ENCODE measurements at places on chromosomes 3 and 15. TPM values are rescaled to one million over a fixed set of nuclear protein-coding genes. Genes with fewer than 3 reads are reported as not detected.
A peak's percentile ranks its signal among the peaks of the same experiment; 100 is the strongest.

GRCh38 chr3:183618542-183618941, 16.9 kb upstream of the KLHL24 start:
- no peaks in the 10 kb centered on the region for H3K36me3 ChIP-seq
- H3K4me1 ChIP-seq: no peaks in the 10 kb centered on the region
- H3K27ac ChIP-seq: no peak overlapping the region
- no peaks in the 10 kb centered on the region for H3K27me3 ChIP-seq
- no peak overlapping the region for H3K4me3 ChIP-seq
- DNase-seq: no peak

Gene ATG3
- total RNA-seq: 52.0 TPM

Gene UBXN7
- total RNA-seq: 19.0 TPM

DNA sequence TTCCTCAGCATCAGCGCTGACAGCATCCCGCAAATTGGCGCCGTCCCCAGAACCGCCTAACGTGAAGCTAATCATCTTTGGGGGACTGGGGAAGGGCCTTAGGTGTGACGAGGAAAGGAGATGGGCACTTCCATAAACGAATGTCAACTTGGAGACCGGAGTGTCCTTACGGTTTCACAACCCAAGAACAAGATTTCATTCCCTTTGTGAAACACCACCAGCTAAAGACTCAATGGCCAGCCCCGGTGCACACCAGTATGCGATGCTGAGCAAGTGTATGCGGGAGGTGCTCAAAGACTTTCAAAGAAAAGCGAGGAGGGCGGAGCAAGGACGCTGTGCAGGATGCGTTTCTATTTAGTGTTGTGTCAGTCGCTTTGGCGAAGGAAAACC, 759 bp upstream of the TTBK2 start:
- H3K4me3 ChIP-seq: peak overlapping the region; percentile 96
- peak; percentile 26 for DNase-seq
- H3K36me3 ChIP-seq: no peaks in the 10 kb centered on the region
- peak overlapping the region; percentile 92 for H3K27ac ChIP-seq
- peaks cover 7% of the 10 kb centered on the region for H3K4me1 ChIP-seq

- H3K27me3 ChIP-seq: no peaks in the 10 kb centered on the region
- no peak for DNase-seq
- no peaks in the 10 kb centered on the region for H3K4me1 ChIP-seq
- H3K4me3 ChIP-seq: no peak overlapping the region
- no peak overlapping the region for H3K27ac ChIP-seq
These were observed 293.7 kb upstream of the TRIM42 start for GRCh38 chr3:140384028-140384771.

DNA sequence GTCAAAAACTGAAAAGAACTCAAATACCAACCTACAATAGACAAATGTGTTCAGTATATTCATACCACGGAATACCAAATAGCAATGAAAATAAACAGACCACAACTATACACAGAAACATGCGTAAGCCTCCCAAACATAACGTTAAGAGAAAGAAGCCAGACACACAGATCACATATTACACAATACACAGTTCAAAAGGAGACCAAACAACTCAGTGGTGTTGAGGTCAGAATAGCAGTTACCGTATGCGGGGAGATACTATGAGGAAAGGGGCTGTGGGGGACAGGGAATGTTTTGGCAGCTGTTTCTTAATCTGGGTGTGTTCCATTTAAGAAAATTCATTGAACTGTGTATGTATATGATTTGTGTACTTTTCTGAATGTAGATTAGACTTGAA, 6.6 kb downstream of the OSBPL10 start:
- no peak overlapping the region for H3K27ac ChIP-seq
- peaks cover 13% of the 10 kb centered on the region for H3K4me1 ChIP-seq
- no peaks in the 10 kb centered on the region for H3K27me3 ChIP-seq
- DNase-seq: no peak
- H3K36me3 ChIP-seq: no peaks in the 10 kb centered on the region
- H3K4me3 ChIP-seq: no peak overlapping the region

DNA sequence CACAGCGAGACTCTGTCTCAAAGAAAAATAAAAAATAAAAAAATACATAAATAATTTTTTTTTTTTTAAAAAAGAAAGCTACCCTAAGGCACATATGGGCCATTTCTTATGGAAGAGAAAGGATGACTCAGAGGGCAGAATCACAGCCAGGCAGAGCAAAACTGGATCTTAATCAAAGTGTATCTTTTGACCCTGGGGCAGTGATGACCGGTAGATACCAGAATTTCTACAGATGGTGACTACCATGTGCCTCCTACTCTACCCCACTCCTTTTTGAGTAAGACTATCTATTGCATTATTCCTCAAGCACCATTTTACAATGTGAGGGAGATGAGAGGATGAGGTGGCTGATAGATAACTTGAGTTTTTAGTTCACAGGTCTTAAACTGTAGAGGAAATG, 26.0 kb downstream of the TARS3 start:
- no peaks in the 10 kb centered on the region for H3K27me3 ChIP-seq
- no peak overlapping the region for H3K4me3 ChIP-seq
- H3K4me1 ChIP-seq: no peaks in the 10 kb centered on the region
- H3K27ac ChIP-seq: no peak overlapping the region
- H3K36me3 ChIP-seq: peaks cover 17% of the 10 kb centered on the region

GRCh38 chr3:184050217-184050847, 2.5 kb upstream of the HTR3C start:
- no peaks in the 10 kb centered on the region for H3K4me1 ChIP-seq
- H3K36me3 ChIP-seq: no peaks in the 10 kb centered on the region
- no peaks in the 10 kb centered on the region for H3K27me3 ChIP-seq

GRCh38 chr3:49869525-49870126, at the start of gene CAMKV:
CAMKV (minus strand) TSS chr3:49869906; CDS start chr3:49862388, 7,518 bp downstream.
- DNase-seq: no peak
- H3K27me3 ChIP-seq: peaks cover 38% of the 10 kb centered on the region
- H3K27ac ChIP-seq: no peak within 1 kb of the TSS
- peaks cover 10% of the 10 kb centered on the region for H3K4me1 ChIP-seq
- peak within 1 kb of the TSS; percentile 13 for H3K4me3 ChIP-seq
- H3K36me3 ChIP-seq: no peaks in the 10 kb centered on the region

DNA sequence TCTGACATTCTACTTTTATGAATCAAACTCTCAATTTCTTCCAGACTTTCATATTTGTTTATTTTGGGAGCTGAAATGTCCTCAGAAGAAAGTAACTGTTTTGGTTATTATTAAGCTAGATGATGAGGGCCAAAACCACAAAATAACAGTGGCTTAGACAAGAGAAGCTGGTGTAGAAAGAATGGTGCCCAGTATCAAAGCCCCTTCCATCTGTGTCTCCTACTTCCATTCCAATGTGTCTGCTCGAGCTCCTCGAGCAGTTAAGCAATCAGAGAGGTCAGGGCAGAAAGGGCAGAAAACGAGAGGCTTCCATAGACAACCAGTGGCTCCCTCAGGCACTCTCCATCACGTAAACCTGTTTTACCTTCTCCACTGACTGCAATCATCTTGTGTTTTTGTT, 59.7 kb upstream of the MAGI1 start:
- no peaks in the 10 kb centered on the region for H3K4me1 ChIP-seq
- DNase-seq: no peak
- no peaks in the 10 kb centered on the region for H3K27me3 ChIP-seq
- no peak overlapping the region for H3K4me3 ChIP-seq
- no peak overlapping the region for H3K27ac ChIP-seq

- no peak overlapping the region for H3K4me3 ChIP-seq
- H3K4me1 ChIP-seq: no peaks in the 10 kb centered on the region
- no peaks in the 10 kb centered on the region for H3K27me3 ChIP-seq
- no peaks in the 10 kb centered on the region for H3K36me3 ChIP-seq
- DNase-seq: no peak
These were observed 295.3 kb upstream of the UBE2E2 start for GRCh38 chr3:22907796-22908195.

DNA sequence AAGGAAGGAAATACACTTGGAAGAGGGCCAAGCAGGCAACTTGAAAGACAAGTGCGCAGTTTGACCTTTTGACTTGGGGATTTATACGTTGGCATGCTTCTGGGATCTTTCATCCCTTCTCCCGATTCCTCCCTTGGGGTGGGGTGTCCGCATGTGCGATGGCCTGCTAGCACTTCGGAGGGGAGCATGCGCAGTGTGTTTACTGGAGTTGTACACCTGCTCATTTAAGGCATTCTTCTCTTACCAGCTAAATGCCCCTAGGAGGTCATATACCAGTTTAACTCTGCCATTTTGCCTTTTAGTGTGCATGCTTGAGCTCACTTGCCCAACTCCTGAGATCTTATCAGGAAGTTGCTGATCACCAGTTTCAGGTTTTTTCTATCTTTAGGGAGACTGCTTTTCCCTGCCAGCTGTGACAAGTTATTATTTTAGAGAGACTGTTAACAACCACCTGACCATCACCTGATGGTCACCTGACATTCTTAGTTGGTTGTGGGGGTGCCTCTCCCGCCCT, 63.5 kb downstream of the BFSP2 start:
- no peak overlapping the region for H3K4me3 ChIP-seq
- H3K27ac ChIP-seq: no peak overlapping the region
- DNase-seq: no peak
- peaks cover 10% of the 10 kb centered on the region for H3K4me1 ChIP-seq
- no peaks in the 10 kb centered on the region for H3K36me3 ChIP-seq

GRCh38 chr3:27239951-27240350, 129.2 kb downstream of the NEK10 start:
- no peaks in the 10 kb centered on the region for H3K4me1 ChIP-seq
- no peaks in the 10 kb centered on the region for H3K36me3 ChIP-seq
- DNase-seq: no peak
- no peak overlapping the region for H3K27ac ChIP-seq
- no peaks in the 10 kb centered on the region for H3K27me3 ChIP-seq
- H3K4me3 ChIP-seq: no peak overlapping the region

GRCh38 chr3:61688307-61688984, 127.1 kb downstream of the PTPRG start:
- no peaks in the 10 kb centered on the region for H3K36me3 ChIP-seq
- no peak for DNase-seq
- H3K27ac ChIP-seq: no peak overlapping the region
- no peaks in the 10 kb centered on the region for H3K4me1 ChIP-seq
- H3K4me3 ChIP-seq: no peak overlapping the region

GRCh38 chr3:34109846-34110245, 311.4 kb downstream of the PDCD6IP start:
- no peaks in the 10 kb centered on the region for H3K4me1 ChIP-seq
- H3K4me3 ChIP-seq: no peak overlapping the region
- DNase-seq: no peak
- no peak overlapping the region for H3K27ac ChIP-seq
- H3K36me3 ChIP-seq: no peaks in the 10 kb centered on the region

Gene ACP3
- total RNA-seq: 0.42 TPM

Gene CATSPER2
- total RNA-seq: 5.0 TPM

Gene GAP43
- total RNA-seq: 3.6 TPM

DNA sequence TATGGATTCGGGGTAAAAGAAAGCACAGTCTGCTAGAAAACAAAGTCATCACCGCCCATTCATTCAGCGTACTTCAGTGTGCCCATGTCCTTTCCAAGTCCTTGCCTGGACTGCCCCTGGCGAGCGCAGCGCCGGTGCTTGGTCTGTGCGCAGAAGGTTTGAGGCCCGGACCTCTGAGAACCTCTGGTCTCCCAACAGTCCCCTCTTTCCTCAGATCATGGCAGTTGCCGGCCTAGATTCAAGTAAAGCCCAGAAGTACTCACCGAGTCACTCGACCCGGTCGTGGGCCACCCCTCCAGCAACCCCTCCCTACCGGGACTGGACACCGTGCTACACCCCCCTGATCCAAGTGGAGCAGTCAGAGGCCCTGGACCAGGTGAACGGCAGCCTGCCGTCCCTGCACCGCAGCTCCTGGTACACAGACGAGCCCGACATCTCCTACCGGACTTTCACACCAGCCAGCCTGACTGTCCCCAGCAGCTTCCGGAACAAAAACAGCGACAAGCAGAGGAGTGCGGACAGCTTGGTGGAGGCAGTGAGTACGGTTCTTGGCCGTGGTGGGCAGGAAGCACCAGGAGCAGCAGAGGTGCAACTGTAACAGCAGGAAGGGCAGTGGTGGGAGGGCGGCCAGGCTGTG, 36.3 kb downstream of the CHDH start:
- no peak overlapping the region for H3K4me3 ChIP-seq
- no peak for DNase-seq
- H3K36me3 ChIP-seq: no peaks in the 10 kb centered on the region
- no peaks in the 10 kb centered on the region for H3K4me1 ChIP-seq
- no peaks in the 10 kb centered on the region for H3K27me3 ChIP-seq

GRCh38 chr3:12975748-12976522, 97.3 kb downstream of the IQSEC1 start:
- no peak for DNase-seq
- no peak overlapping the region for H3K27ac ChIP-seq
- peaks cover 5% of the 10 kb centered on the region for H3K36me3 ChIP-seq

Gene NCK1
- total RNA-seq: 100 TPM

DNA sequence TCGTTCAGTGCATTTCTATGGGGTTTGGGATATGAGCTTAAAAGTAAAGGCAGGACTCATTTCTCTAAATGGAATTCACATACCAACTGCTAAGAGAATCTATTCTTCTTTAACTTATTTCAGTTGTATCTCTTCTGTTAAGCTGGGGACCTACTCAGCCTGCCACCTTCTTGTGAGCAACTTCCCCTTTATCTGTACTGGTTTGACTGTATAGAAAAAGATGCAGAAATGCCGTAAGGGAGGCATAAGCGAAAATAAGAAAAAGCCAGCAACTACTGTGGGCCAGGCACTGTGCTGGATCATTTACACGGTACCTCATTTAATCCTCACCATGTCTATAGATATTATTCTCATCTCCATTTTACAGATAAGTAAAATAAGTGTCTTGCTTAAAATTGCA, 38.4 kb downstream of the RBMS3 start:
- no peak overlapping the region for H3K27ac ChIP-seq
- no peak for DNase-seq
- no peaks in the 10 kb centered on the region for H3K27me3 ChIP-seq

Measured in tibial nerve (tissue), 4 donors.